Fibroblast of pulmonary artery (primary cell): ENCODE measurements at places on chromosomes 1 and 21.

DNA sequence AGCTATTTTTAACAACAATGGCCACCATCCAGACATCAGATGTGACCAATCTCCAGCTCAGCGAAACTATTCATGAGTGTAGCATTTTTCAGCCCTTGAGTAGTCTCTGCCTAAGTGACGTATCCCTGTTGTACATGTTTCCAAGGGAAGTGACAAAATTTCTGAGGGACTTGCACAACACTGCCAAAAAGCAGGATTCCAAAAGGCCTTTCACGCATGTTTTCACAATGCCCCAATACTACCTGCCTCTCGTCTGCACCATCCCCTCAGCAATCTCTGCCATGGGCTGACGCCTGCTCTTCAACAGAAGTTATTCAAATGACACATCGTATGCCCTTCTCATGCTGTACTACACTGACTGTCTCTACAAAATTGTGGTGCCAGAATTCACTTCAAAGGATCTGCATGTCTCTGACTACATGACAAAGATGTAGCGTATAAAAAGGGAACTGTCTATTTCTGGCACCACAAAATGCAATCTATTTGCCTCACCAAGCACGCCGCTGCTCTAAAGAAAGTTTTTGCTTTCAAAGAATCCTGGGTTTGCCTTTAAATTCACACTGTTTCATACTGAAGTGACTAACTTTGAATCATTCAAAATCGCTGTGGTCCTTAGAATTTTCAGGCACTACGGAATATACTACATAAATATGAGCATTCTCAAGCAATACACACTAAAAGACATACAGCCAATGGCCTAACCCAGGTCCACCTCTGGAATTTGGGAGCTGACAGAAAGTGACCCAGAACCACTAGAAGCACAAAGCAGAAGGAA is 32.9 kb downstream of the JAK1 start:
- peak; percentile 98 for DNase-seq

- no peak for DNase-seq
These were observed 56.8 kb downstream of the USP1 start for GRCh38 chr1:62493656-62494055.

GRCh38 chr21:27569091-27569490 is 602.2 kb upstream of the ADAMTS5 start:
- no peak for DNase-seq

- no peak for DNase-seq
These were observed 227.5 kb upstream of the LYPLAL1 start for GRCh38 chr1:218946147-218946546.

GRCh38 chr1:30366911-30367310 is 356.5 kb downstream of the MATN1 start:
- no peak for DNase-seq

GRCh38 chr1:243550276-243550675 is 294.4 kb downstream of the SDCCAG8 start:
- DNase-seq: peak; percentile 57

- peak; percentile 36 for DNase-seq
These were observed 1.5 kb downstream of the B4GALT2 start for GRCh38 chr1:43980255-43981134.

- DNase-seq: peak; percentile 28
These were observed 3.6 kb downstream of the RGS1 start for GRCh38 chr1:192579010-192579738.

DNA sequence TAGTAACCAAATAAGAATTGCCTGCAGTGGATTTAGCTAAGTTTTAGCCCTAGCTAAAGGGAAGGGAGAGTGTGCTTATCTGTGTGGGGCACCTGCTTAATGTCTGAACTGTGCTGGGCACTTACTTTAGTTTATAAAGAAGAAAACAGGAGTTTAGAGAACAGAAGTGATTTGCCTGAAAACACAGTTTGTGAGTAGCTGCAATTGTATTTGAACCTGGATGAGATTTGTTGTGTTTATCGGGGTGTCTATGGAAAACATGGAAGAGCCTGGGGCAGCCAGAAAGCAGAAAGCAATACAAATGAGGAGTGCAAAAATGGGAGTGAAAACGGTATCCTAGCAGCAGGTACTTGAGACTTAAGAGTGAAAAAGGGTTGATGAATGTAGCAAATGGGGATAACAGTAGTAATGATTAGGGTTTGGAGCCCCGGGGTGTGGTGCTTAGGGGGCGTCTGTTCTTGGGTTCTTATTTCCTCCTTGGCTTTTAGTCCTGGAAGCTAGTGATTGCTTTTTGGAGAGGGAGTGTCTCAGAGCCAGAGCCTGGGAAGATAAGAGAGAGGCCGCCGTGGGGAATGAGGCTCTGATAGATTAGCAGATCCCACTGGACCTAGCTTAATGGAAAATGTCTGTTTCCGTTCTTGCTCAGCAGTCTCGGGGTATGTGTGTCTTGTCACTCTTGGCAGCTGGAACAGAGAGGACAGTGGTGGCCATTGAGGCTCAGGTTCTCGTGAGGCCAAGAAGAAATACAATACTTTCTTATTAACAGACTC is 5.6 kb downstream of the PRCC start:
- peak; percentile 14 for DNase-seq

- peak; percentile 27 for DNase-seq
These were observed 2.4 kb upstream of the WNT3A start for GRCh38 chr1:228004331-228004855.

GRCh38 chr1:107138166-107138565 is 2.7 kb upstream of the NTNG1 start:
- no peak for DNase-seq

- DNase-seq: peak; percentile 48
These were observed at the start of gene EFNA3 for GRCh38 chr1:155078469-155079209. TSS of gene EFNA3 (plus strand) at chr1:155078837. CDS start at chr1:155078942, 105 bp downstream.

DNA sequence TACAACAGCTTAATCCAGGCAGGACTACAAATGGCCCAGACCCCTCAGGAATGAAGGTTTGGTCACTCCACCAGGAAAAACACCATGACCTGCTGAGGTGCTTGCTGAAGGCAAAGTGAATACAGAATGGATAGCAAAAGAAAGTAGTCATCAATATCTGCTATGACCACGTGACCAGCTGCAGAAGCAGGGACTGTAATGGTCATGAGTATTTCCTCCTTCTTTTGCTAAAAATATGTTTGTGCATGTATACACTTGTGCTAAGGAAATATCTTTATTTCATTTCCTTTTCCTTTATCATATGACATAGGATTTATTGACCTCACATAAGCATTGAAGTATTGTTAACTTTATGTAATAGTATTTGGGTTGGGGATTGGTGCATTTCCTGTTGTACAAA is 26.4 kb upstream of the GOLT1A start:
- DNase-seq: no peak

DNA sequence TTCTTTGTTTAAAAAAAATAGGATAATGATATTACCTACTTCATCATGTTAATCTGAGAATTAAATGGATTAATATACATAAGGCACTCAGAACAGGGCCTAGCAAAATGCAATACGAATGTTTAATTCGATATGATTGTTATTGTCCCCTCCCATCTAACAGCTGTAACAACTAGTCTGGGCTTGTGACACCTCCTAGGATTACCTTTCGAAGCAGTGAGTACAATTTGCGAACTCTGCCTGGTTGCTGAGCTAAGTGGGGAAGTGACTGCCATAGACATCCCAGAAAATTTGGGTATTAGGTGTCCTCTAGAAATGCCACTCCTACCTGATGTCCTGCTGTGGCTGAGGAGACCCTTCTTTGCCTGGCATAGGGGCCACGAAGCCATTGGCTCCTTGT is 3.0 kb downstream of the RASSF5 start:
- no peak for DNase-seq

GRCh38 chr1:246462986-246463385 is 44.1 kb downstream of the SMYD3 start:
- no peak for DNase-seq

GRCh38 chr1:2198571-2198970 is 4.0 kb upstream of the FAAP20 start:
- DNase-seq: no peak

DNA sequence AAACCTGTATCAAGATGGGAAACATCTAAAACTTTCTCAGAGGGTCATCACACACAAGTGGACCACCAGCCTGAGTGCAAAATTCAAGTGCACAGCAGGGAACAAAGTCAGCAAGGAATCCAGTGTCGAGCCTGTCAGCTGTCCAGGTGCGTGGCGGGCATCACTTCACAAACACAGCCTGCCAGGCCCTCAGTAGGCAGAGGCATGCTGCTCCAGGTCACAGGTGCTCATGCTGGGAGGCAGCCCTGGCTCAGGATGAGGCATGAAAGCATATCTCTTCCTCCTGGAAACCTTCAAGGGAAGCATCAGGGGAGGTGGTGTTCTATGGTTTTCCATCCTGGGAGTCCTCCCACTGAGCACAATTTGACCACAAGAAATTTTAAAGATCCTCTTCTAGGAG is 6.3 kb downstream of the CD2 start:
- no peak for DNase-seq

GRCh38 chr21:20388400-20388799 is 609.8 kb upstream of the NCAM2 start:
- no peak for DNase-seq

DNA sequence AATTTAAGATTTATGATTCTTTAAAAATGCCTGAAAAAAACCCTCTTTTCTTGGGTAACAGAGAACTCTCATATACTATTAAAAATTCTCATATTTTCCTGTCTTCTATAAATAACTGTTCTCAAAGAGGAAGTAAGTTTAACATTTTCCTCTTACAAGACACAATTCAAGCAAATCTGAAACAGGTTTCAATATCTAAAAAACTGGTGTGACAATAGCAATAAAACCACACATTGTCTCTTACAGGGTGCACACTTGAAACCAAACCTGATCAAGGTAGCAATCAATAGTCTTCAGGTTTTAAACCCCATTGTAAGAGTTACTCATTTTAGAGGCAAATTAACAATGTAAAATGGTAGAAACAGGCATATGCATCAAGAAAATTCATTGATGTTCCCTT is 28.0 kb downstream of the FUBP1 start:
- DNase-seq: no peak
